ENCODE measurements at places on chromosomes 12 and 14. TPM values are rescaled to one million over a fixed set of nuclear protein-coding genes. Genes with fewer than 3 reads are reported as not detected.

The LRFN5 gene
- 0.50 TPM for total RNA-seq

The DIO2 gene
- total RNA-seq = 8.5 TPM

DNA sequence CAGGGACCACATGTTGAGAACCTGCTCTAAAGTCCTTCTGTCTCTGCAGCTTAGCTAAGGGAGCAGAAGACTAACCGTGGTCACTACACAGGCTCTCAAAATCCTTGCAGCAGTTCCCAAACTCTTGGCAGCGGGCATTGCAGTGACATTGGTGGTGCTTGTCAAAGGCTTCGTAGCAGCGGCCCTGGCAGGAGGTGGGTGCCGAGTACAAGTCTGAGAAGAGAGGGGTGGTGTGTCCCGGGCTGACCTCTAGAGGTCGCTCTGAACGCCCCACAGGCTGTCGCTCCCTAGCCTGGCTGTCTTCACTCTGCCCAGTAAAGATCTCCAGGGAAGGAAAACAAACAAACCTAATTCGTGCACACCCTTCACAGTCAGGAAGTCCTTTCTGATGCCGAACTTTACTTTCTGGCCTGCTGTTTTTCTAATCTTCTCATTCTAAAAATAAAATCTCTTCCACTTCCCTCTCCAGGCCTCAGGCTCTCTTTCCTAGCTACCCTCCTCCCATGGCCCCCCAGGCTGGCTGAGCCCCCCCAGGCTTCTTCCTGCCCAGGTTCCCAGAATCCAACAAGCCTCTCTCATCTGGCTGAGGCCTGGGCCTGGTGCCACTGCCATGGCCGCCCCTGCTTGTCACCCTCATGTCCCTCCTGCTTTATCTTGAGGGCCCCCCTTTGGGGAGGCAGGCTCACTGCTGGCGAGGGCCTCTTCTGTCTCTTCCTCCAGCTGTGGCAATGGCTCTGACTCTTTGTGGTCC lies 7.7 kb downstream of the ENDOU start:
- H3K27me3 ChIP-seq = no peaks in the 10 kb centered on the region
- H3K4me1 ChIP-seq = peaks cover 4% of the 10 kb centered on the region
- peak; percentile 79 for DNase-seq
- peak overlapping the region; percentile 70 for H3K27ac ChIP-seq

GRCh38 chr14:100192250-100192671 lies 32.8 kb upstream of the DEGS2 start:
- H3K4me3 ChIP-seq = peak overlapping the region; percentile 26
- no peaks in the 10 kb centered on the region for H3K36me3 ChIP-seq
- H3K4me1 ChIP-seq = peaks cover 6% of the 10 kb centered on the region
- H3K27ac ChIP-seq = peak overlapping the region; percentile 88
- no peak for DNase-seq
- no peaks in the 10 kb centered on the region for H3K27me3 ChIP-seq

DNA sequence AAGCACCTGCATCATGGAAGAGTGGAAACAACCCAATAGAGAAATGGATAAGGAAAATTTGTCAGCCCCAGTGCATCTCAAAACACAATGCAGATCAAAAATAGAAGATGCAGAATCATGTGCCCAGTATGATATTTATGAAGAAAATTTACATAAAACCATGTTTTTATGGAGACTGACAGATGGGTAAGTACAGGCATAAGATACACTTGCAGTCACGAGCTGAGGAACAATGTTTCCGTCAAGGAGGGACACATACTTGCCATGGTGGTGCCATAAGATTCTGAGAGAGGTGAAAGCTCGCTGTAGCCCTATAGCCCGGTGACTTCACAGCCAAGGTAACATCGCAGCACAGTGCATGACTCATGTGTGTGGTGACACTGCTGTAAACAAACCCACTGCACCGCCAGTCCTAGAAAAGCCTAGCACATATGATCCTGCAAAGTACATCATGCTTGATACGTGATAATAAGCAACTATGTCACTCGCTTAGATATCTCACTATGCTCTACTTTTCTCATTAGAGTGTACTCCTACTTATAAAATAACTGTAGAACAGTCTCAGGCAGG lies 112.6 kb downstream of the RIMBP2 start:
- no peak overlapping the region for H3K4me3 ChIP-seq
- no peaks in the 10 kb centered on the region for H3K4me1 ChIP-seq
- H3K36me3 ChIP-seq = no peaks in the 10 kb centered on the region
- DNase-seq = no peak
- H3K27ac ChIP-seq = no peak overlapping the region
- no peaks in the 10 kb centered on the region for H3K27me3 ChIP-seq

DNA sequence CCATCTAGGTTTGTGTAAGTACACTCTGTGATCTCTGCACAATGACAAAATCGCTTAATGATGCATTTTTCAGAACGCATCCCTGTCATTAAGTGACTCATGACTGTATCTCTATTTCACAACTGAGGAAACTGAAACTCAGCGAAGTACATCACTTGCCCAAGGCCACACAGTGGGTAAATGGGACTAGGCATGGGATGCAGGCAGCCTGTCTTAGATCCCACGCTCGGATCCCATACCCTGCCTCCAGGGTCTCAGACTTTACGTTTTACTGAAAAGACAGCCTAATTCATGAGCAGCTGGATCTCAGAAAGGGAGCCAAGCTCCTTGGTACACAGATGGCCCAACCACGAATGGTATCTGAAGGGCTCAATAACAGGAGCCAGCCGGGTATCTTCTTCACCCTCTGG lies 2.4 kb upstream of the MLEC start:
- no peak overlapping the region for H3K4me3 ChIP-seq
- no peak overlapping the region for H3K27ac ChIP-seq
- no peaks in the 10 kb centered on the region for H3K27me3 ChIP-seq
- H3K4me1 ChIP-seq = no peaks in the 10 kb centered on the region

The ACRBP gene
- 2.3 TPM for total RNA-seq

DNA sequence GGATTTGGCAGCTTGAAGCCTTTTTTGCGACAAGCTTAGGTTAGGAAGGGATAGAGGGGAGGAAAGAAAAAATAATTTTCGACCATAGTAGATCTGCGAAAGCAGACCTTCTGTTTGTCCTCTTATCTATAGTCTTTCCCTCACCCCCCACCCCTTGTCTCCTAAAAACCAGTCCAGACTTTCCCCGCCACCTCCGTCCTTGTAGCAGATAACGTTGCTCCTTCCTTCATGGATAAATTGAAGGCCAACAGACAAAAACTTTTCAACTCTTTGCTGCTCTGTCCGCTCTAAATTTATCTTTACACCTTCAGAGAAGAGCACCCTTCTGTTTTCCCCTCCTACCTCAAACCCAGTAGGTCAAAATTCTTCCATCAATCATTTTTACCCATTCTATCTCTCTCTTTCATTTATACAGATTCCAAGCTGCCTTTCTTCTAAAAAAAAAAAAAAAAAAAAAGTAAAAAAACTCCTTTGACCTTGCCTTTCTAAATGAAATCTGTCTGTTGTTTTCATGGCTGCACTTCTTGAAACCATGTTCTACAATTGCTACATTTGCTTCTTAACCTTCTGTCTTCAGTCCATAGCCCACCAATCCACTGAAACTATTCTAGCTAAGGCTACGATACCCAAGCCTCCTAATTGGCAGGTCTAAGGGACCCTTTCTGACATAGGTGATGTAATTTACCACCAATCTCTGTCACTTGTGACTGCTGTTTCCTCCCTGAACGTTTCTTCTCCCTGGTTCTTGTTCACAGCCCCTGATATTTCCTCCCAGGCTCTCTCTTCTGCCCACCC lies 11.1 kb upstream of the NEMF start:
- peak overlapping the region; percentile 89 for H3K27ac ChIP-seq
- H3K36me3 ChIP-seq = no peaks in the 10 kb centered on the region
- no peaks in the 10 kb centered on the region for H3K27me3 ChIP-seq
- H3K4me3 ChIP-seq = peak overlapping the region; percentile 57
- DNase-seq = no peak

The GNB3 gene
- 2.4 TPM for total RNA-seq

DNA sequence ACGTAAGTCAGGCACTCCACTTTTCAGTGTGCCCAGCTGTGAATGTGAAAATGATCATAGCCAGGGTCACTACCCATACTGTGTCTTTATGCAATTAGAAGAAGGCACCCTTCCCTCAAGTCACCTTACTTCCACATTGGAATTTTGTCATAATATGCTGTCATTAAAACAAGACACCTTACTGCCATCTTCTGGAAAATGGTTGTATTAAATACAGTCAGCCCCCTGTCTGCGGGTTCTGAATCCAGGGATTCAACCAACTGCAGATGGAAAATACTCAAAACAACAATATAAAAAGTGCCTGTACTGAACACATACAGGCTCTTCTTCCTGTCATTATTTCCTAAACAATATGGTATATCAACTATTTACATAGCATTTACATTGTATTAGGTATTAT lies 70.2 kb upstream of the TBX5 start:
- H3K4me1 ChIP-seq = no peaks in the 10 kb centered on the region
- H3K27ac ChIP-seq = no peak overlapping the region
- DNase-seq = no peak
- H3K4me3 ChIP-seq = no peak overlapping the region

GRCh38 chr12:131912518-131913274 lies 16.4 kb upstream of the PUS1 start:
- H3K27me3 ChIP-seq = no peaks in the 10 kb centered on the region
- DNase-seq = peak; percentile 50
- no peaks in the 10 kb centered on the region for H3K4me1 ChIP-seq
- H3K36me3 ChIP-seq = peaks cover 32% of the 10 kb centered on the region
- H3K4me3 ChIP-seq = no peak overlapping the region

DNA sequence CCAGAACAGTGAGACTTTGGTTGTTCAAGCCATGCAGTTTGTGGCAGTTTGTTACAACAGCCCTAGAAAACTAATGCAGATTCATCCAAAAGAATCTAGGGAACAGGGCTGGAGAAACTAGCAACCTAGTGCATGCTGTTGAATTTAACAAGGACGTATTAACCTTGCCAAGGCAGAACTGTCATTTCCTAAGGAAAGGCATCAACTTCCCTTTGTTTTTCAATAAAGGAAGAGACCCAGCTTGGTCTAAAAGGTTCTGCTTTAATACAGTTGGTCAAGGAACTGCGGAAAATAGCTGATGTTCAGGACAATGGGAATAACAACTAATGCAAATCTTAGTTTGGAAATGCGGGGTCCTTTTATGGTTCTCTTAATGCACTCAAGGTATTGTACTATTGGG lies 11.5 kb downstream of the AK7 start:
- no peak overlapping the region for H3K4me3 ChIP-seq
- DNase-seq = no peak
- no peak overlapping the region for H3K27ac ChIP-seq
- no peaks in the 10 kb centered on the region for H3K27me3 ChIP-seq
- no peaks in the 10 kb centered on the region for H3K36me3 ChIP-seq
- no peaks in the 10 kb centered on the region for H3K4me1 ChIP-seq

The DIO3 gene
- total RNA-seq = 0.82 TPM

The ZBTB39 gene
- 15.6 TPM for total RNA-seq

The ARHGEF40 gene
- 12.4 TPM for total RNA-seq

GRCh38 chr12:57844709-57845477 lies 1.6 kb downstream of the CTDSP2 start:
- peak overlapping the region; percentile 100 for H3K4me3 ChIP-seq
- H3K27me3 ChIP-seq = no peaks in the 10 kb centered on the region
- H3K4me1 ChIP-seq = peaks cover 25% of the 10 kb centered on the region
- no peaks in the 10 kb centered on the region for H3K36me3 ChIP-seq
- DNase-seq = peak; percentile 44

DNA sequence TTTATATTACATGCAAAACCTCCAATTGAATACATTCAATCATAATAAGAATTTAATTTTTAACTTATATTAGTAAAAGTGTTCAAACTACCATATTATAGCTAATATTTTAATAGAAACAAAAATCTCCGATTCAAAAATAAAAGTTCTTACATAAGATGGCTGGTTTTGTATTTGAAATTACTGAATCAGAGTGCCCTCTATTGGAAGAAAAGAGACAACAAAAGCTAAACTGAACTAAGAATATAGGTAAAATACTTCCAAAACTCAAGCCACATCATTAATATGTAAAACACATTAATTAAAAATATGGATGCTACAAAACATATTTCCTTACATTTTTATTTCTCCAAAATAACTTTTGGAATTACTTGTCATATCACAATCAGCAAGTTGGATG lies 120.3 kb downstream of the GARIN6 start:
- H3K27ac ChIP-seq = no peak overlapping the region
- H3K27me3 ChIP-seq = no peaks in the 10 kb centered on the region
- no peak for DNase-seq
- no peaks in the 10 kb centered on the region for H3K36me3 ChIP-seq
- no peaks in the 10 kb centered on the region for H3K4me1 ChIP-seq

DNA sequence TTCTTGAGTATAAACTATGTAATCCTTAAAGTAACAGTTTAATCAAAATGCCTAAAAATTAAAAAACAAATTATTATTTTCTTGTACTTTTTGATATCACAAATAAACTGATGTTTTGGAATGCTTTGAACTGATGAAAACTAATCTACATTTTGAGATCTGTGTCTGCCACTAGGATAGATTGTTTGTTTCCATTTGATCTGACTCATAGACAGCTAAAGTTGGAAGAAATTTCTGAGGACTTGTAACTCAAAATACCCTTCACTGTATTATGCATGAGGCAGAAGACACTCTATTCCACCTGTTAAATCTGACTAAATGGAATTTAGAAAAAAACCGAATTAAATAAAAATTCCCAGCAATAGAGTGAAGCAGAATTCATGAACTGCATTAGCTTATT lies 1400.0 kb upstream of the FLRT2 start:
- H3K27ac ChIP-seq = no peak overlapping the region
- H3K27me3 ChIP-seq = no peaks in the 10 kb centered on the region
- peaks cover 2% of the 10 kb centered on the region for H3K4me1 ChIP-seq
- no peaks in the 10 kb centered on the region for H3K36me3 ChIP-seq
- H3K4me3 ChIP-seq = no peak overlapping the region

- no peak overlapping the region for H3K27ac ChIP-seq
- no peak for DNase-seq
- H3K36me3 ChIP-seq = no peaks in the 10 kb centered on the region
- H3K4me3 ChIP-seq = no peak overlapping the region
- H3K27me3 ChIP-seq = no peaks in the 10 kb centered on the region
Measured at GRCh38 chr12:68468036-68468435, 135.9 kb upstream of the MDM1 start.

DNA sequence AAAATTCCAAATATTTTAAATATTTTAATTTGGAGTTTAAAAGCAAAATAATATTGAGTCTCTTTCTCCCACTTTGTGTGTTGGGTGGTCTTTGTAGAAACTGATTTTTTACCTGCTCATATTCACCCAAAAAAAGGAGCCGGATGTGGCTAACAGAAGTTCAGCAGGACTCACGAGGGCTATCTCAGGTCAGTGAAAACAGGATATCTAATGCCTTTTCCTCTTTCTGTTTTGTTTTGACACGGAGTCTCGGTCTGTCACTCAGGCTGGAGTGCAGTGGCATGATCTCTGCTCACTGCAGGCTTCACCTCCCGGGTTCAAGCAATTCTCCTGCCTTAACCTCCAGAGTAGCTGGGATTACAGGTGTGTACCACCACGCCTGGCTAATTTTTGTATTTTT lies 30.8 kb downstream of the COA8 start:
- no peaks in the 10 kb centered on the region for H3K36me3 ChIP-seq
- H3K27ac ChIP-seq = peak overlapping the region; percentile 33
- no peak for DNase-seq

The CLEC14A gene
- 16.4 TPM for total RNA-seq

The TEX52 gene
- not detected for total RNA-seq

- H3K4me3 ChIP-seq = no peak overlapping the region
- no peaks in the 10 kb centered on the region for H3K27me3 ChIP-seq
- no peaks in the 10 kb centered on the region for H3K4me1 ChIP-seq
Measured at GRCh38 chr14:58749066-58749669, 111.4 kb downstream of the DACT1 start.

Data from prostate gland (tissue), 2 donors.